ENCODE measurements at places on chromosomes 13 and 19.

GRCh38 chr19:51296336-51297093, 14.9 kb upstream of the IGLON5 start:
- DNase-seq = peak; percentile 82

GRCh38 chr13:45298206-45298505, 42.8 kb downstream of the TPT1 start:
- no peak for DNase-seq

- DNase-seq = no peak
Measured at GRCh38 chr19:12187625-12188024, 24.7 kb downstream of the ZNF136 start.

GRCh38 chr13:71039440-71039839, 827.6 kb downstream of the DACH1 start:
- no peak for DNase-seq

DNA sequence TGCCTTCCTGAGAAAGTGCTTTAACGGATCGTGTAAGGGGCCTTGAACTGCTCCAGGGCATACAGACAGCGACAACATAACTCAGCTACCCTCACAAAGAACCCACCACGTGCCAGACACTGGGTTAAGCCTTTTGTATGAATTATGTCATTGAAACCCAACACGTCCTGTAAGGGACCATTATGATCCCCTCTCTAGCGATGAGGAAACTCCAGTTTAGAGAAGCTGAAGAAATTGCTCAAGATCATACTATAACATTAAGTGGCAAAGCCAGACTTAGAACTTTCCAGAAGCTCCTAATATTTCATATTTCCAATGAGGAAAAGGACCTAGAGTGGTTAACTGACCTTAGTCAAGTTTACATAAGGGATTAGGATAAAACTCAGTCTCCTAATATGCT, 57.0 kb upstream of the RAP2A start:
- no peak for DNase-seq

- DNase-seq = no peak
Measured at GRCh38 chr13:113044391-113045114, 61.0 kb upstream of the F7 start.

- peak; percentile 18 for DNase-seq
Measured at GRCh38 chr13:95438297-95438696, 114.2 kb upstream of the CLDN10 start.

GRCh38 chr19:18725841-18726770, 42.6 kb downstream of the CRTC1 start:
- peak; percentile 70 for DNase-seq

GRCh38 chr13:82661126-82661525, 1221.1 kb downstream of the SLITRK1 start:
- DNase-seq = no peak

- DNase-seq = peak; percentile 37
Measured at GRCh38 chr13:20686167-20686566, 17.3 kb upstream of the IL17D start.

- no peak for DNase-seq
Measured at GRCh38 chr19:33883859-33884519, 87.3 kb downstream of the KCTD15 start.

DNA sequence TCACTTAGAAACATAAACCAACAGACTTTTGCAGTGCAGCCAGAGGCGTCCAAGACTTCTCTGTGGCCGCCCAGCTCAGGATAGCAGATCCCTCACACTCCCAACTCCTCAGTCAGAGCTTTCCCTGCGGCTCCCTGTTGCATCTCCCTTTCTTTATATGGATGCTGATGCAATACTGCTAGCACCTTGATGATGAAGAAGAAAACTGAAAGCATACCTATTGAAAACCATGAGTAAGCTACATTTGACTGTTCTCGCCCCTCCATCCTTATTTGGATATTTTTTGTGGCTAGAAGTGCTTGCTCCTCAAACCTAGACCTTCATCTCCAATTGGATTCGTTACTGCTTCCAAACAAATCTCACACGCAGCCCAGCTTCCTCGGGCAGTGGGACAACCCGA, 57.3 kb upstream of the UBL3 start:
- no peak for DNase-seq

- peak; percentile 95 for DNase-seq
Measured at GRCh38 chr19:38044267-38045111, 137.5 kb downstream of the SIPA1L3 start.

GRCh38 chr19:14536926-14537692, 7.7 kb downstream of the TECR start:
- DNase-seq = peak; percentile 85

GRCh38 chr19:56838024-56838908, 2.3 kb downstream of the PEG3 start:
- DNase-seq = no peak

DNA sequence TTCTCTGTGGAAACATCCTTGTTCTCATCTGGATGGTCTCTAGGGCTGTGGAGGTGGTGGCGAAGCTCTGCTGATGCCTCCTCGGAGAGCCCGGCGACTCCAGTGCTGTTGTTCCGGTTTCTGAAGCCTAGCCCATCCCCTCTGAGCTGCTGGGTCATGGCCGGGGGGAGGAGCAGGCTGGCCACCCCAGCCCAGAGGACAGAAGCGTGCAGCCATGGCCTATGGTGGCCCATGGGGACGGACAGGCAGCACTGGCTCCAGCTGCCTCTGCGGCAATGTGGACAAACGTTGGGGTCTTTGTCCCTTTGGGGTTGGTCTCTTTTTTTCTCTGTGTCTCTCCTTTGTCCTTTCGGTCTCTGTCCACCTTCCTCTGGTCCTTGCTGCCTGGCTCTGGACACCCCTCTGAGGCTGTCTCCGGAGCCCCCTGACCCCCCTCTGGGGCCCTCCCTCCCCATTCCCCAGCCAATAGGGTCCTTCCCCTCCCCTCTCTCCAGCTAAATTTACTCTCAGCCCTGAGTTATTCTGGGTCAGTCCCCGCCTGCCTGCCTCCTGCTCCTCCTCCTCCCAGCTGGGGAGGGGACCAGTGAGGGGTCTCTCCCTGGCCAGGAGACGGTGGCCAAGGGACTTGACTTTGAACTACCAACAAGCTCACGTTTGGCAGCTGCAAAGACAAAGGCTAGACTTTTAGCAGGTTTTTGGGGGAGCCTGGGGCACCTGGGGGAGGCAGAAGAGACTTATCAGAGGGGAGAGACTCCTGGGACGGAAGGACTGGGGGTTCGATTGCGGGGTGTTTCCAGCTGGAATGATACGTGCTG, at the start of gene HRC:
Gene HRC (minus strand): TSS at position 392 of the 815 bp plus-strand sequence. CDS start 159 bp downstream, at position 233.
- DNase-seq = peak; percentile 61

Measured in osteoblast (primary cell).